ENCODE measurements at places on chromosomes 5 and 9.
A peak's percentile ranks its signal among the peaks of the same experiment; 100 is the strongest.

DNA sequence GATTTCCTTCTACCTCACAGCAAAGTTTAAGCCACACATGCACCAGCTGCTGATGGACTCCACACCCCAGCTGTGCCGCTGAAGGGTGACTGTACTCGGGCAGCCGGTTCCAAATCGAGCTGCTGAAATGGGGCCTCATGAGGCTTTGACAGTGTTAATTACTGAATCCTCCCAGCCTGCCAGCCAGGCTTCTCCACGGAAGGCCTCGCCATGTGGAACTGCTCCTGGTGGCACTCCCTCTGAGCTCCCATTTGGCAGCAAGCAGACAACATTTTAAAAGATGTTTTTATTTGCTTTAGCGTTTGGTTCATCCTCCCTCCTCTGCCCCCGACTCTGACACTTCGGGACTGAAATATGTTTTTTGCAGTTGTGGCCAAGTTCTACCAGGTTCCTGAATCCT is 479.4 kb upstream of the MPDZ start:
- no peak for DNase-seq

DNA sequence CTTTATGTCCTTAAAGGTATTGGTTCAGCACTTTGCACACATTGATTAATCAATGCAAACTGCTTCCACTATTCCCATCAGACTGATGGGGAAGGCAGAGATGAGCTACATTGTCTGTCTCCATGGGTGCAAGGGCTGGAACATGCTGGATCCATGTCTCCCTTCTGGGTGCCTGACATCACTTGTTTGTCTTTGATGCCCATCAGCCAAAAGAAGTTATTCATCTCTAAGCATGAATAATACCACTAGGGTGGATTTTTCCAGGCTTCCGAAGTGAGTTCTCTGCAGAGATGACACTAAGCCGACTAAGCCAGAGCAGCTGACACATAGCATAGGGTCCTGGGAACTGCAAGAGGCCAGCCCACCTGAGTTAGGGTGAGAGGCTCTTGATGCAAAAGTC is 8.7 kb downstream of the FGF1 start:
- DNase-seq, result no peak

GRCh38 chr9:80794197-80794596 is 895.1 kb downstream of the TLE1 start:
- no peak for DNase-seq

GRCh38 chr5:169668732-169669131 is 31.7 kb downstream of the DOCK2 start:
- DNase-seq, result no peak

DNA sequence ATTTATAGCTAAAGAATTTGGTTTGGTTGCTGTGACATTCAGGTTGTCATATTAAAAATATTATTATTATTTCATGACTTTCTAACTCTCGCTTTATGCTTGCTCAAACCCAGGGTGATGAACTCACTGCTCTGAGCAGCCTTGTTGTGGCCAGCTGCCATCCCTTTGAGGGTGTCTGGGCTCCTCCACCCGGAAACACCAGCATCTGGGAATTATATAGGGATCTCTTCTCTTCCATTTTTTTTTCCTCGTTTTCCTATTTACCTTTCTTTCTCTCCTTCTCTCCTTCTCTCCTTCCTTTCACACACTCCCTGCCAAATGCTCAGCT is 355.8 kb upstream of the SMARCA2 start:
- DNase-seq, result no peak

- no peak for DNase-seq
These were observed 240.1 kb downstream of the GABRB2 start for GRCh38 chr5:161306351-161306995.

GRCh38 chr9:135066291-135066690 is 21.2 kb upstream of the OLFM1 start:
- DNase-seq, result no peak

DNA sequence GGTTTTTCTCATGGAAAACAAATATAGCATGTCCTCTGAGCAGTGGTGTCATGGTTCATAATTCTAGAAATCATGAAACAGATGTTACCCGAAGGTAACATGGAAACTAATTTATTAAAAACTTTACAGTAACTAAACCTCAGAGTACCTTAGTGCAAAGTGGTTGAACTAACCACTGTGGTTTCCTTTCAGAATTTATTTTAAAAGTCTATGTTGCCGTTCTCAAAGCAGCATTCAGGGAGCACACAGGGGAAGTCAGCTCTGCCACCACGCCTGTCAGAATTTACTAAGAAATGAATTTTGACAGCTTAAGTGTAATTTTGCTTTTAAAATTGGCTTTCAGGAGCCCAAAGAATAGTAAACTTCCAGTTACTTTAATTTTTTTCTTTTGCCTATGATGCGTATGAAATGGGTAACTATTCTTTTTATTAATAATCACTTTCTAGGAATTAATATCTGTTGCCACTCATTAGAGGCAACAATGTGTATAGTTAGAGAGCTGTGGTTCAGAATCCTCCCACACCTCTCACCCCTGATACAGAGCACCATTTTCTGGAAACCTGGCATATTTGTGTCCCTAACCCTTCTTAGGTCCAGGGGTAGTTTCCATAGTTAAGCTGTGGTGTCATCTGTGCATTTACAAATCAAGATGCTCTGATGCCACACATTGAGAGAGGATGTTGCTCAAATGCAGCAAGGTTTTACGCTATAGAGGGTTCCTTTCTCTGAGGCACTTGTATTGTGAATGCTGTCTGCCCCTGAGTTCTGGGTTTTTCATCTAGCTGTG is 202.6 kb downstream of the ZSWIM6 start:
- no peak for DNase-seq

GRCh38 chr5:148746826-148747535 is 79.4 kb upstream of the ADRB2 start:
- no peak for DNase-seq

DNA sequence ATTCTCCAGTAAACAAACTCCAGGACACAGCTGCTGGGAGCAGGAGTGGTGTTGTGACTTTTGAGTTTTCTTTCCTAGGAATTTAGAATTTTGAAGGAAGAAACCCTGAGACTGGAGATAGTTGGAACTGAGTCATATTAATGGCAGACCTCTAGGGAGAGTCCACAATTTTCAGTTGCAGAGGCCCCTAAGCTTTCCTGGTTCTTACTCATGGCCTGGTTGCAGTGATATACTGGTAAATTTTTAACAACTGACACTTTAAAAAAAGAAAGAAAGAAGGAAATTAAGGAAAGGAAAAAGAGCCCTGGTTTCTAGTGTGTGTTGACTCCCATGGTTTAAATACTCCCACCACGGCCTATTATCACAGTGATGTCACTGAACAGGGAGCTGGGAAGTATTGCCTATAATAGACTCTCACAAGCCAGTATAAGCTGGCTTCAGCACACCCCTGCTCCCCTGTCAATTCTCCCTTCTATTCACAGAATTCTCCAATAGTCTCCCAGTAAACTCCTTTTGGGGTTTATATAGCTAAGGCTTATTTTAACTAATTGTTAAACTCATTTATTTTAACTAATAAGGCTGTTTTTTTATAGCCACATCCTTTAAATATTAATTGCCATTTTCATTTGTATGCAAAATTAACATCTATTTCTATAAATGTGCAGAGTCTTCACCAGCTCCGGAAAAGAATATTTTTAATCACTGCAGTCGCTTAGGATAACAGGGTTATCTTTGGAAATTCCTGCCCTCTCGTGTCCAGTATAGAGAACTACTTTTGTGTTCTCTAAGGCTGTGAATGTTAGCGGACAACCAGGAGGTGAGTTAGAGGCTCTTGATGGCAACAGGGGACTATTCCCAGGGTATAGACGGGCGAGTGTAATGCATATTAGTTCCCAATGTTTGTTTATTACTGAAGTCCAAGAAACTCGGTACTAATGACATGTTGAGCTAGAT is 59.7 kb downstream of the GGTA1 start:
- DNase-seq, result no peak

- DNase-seq, result no peak
These were observed 24.2 kb upstream of the STOM start for GRCh38 chr9:121394292-121394691.

DNA sequence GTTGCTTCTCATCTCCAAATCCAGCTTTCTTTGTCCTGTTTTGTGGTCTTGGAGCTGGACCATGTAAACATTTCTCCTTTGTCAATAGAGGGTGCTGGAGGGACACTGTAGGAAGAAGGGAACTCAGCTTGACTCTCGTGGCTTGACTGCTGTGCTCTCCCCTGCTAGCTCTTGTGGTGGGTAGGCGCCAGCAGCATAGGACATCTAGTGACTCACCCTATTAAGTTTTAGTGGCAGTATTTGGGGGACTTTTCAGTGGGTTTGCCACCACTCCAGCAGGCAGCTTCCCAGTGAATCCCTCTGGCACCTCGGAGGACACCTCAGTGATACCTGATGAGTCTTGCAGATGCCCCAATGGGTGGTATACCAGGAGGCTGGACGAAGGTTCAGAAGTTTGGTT is 97.8 kb downstream of the TSSK1B start:
- no peak for DNase-seq

- DNase-seq, result no peak
These were observed 933 bp upstream of the EGFL7 start for GRCh38 chr9:136661641-136662325.

GRCh38 chr9:136846376-136847087 is 2.7 kb upstream of the PHPT1 start:
- DNase-seq, result no peak

GRCh38 chr5:77366717-77367500 is 125.2 kb downstream of the WDR41 start:
- no peak for DNase-seq

GRCh38 chr9:113187929-113188595 is 33.0 kb downstream of the FKBP15 start:
- no peak for DNase-seq

DNA sequence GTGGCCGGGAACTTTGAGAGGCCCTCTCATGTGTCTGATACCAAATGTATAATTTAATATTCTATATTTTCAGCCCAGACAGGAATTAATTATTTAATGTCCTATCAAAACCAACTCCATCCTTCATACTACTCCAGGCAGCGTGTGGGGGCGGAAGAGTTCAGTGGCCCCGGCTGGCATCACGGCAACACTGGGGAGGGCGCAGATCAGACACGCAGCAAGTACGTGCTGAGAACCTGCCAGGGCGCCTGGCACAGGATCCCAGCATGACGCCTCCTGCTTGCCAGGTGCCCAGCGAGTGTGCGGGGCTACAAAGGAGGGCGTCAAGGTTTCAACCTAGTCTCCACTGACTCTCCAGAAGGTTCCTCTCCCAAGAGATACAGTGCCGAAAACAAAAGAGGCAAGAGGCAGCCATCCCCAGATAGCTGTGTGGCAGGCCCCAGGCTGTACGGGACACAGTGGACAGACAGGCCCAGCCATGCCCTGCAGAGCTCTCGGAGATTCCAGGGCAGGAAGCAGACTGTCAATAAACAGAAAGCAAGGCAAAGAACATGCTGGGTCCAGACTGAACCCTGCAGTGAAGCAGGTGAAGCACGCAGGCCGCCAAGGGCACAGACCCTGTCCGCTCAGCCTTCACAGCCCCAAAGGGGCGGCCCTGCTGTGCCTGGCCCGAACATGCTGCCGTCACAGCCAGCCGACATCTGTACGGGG is 110.3 kb downstream of the VAV2 start:
- DNase-seq, result no peak

- no peak for DNase-seq
These were observed 86.7 kb downstream of the STK32A start for GRCh38 chr5:147321569-147321968.

DNA sequence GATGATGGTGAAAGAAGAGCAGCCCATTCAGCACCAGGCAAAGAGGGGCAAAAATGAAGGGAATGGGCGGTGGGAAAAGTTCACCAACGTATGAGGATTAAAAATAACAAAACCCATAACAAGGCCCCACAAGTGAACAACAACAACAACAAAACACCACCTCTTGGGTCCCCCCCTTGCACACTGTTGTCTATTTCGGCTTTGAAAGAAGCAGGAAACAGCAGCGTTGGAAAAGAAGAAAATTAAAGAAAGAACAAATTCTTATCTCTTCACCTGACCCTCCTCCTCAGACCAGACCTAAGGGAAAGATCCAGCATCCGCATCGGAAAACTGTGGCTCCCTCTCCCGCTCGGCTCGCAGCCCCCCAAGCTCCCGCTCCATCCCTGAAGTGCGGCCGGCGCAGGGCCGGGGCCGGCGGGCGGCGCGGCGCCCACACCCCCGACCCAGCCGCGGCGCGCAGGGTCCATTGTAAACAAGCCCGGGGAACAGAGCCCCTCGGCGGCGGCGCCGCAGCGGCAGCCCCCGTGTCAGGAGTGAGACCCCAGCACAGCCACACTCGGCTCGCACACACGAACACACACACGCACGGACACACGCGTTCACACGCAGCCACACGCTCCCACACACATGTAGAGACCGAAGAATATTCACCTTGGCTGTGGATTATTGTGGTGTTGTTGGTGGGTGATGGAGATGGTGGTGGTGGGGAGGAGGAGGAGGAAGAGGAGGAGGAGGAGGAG is 535 bp downstream of the RFX3 start:
- DNase-seq, result peak; percentile 40

GRCh38 chr9:130214776-130215340 is 42.7 kb downstream of the NCS1 start:
- DNase-seq, result no peak

- no peak for DNase-seq
These were observed 1.9 kb upstream of the MTMR12 start for GRCh38 chr5:32314658-32315057.

Data from activated naive CD4-positive, alpha-beta T cell (primary cell).